ENCODE measurements at places on chromosomes 4 and X. TPM values are rescaled to one million over a fixed set of nuclear protein-coding genes. Genes with fewer than 3 reads are reported as not detected.
A peak's percentile ranks its signal among the peaks of the same experiment; 100 is the strongest.

DNA sequence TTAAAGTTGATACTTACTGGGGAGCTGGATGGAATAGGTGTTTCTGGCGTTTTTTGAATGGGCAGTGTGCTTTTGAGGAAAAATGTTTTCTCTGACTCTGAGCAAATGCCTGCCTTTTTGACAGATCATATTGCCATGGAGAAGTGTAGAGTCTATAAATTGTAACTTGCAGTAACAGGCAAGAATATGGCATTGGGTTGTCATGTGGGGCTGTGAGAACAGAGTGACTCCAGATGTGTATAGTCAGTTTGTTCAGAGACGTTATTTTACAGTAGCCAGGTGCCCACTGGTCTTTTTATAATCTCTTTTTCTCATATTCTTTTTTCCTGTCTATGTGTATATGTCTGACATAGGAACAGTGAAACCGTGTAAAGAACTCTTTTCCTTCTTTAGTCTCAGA is 40.8 kb downstream of the RAPGEF2 start:
- peaks cover 2% of the 10 kb centered on the region for H3K27me3 ChIP-seq
- H3K27ac ChIP-seq: peak overlapping the region; percentile 24
- no peak for DNase-seq

DNA sequence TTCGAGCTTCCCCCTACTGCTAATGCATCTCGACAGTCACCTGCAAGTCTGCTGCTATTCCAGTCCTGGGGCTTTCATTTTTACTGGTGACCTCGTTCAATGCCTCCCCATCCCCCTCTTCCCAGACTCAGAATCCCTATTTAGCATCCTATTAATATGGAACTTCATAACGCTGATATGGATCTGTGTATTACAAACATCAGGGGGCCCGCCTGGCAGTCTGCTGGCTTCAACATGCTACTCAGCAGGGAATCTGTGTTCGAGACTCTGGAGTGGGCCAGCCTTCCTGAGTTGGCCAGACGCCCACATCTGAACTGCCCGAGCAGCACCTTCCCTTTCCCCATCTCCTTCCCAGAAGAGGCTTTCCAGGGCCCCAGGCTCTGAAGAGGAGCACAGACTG is 173.9 kb upstream of the PPARGC1A start:
- H3K36me3 ChIP-seq: no peaks in the 10 kb centered on the region
- H3K4me3 ChIP-seq: no peak overlapping the region
- peaks cover 8% of the 10 kb centered on the region for H3K27me3 ChIP-seq
- no peak overlapping the region for H3K27ac ChIP-seq

GRCh38 chr4:56106180-56107147 is 157.7 kb downstream of the CEP135 start:
- H3K27ac ChIP-seq: peak overlapping the region; percentile 56
- DNase-seq: no peak
- no peaks in the 10 kb centered on the region for H3K36me3 ChIP-seq
- H3K4me1 ChIP-seq: peaks cover 45% of the 10 kb centered on the region
- H3K4me3 ChIP-seq: no peak overlapping the region

ADAM29 gene
- total RNA-seq: not detected

HAND2 gene
- total RNA-seq: not detected
